ENCODE measurements at places on chromosomes 7 and 10.

- no peak for DNase-seq
Observed at GRCh38 chr7:42107484-42108240, 129.3 kb downstream of the GLI3 start.

DNA sequence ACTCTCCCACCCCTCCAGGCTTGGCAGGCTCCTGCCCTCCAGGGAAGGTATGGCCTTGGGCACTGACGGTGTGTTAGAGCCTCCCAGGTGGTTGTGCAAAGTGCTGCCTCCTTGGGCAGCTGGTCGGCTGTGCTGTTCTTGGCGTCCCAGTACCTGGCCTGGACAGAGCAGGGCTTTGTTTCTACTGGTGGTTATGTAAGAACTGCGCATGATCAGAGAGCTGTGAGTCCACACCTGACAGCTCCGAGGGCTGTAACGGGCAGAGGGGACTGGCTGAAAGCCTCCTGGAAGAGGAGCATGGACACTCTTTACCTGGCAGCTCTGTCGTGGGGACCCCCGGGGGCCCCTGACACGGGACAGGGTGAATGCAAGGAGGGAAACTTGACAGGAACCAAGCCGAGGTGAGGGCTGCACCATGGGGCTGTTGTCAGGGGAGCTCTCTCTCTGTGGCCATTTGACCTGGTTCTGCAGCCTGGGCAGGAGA, 3.1 kb upstream of the SFRP5 start:
- no peak for DNase-seq

- no peak for DNase-seq
Observed at GRCh38 chr10:96225119-96225518, 46.2 kb downstream of the BLNK start.

DNA sequence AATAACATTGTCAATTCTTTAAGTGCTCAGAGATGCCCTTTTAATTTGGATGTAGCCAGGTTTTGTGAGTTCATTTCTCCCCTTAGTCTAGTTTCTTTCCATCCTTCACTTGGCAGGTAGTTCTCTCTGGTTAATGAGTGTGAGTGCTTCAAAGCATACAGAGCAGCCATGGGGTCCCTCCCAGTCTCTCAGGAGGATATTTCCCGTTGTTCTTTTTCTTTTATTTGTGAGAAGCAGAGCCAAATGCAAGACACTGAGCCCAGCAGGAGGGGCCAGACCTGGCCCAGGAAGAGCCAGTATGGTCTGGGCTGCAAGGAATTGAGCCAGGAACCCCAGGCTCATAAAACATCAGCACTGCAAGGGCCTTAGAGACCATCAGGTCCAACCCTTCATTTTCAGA, 52.4 kb downstream of the PLCE1 start:
- no peak for DNase-seq

DNA sequence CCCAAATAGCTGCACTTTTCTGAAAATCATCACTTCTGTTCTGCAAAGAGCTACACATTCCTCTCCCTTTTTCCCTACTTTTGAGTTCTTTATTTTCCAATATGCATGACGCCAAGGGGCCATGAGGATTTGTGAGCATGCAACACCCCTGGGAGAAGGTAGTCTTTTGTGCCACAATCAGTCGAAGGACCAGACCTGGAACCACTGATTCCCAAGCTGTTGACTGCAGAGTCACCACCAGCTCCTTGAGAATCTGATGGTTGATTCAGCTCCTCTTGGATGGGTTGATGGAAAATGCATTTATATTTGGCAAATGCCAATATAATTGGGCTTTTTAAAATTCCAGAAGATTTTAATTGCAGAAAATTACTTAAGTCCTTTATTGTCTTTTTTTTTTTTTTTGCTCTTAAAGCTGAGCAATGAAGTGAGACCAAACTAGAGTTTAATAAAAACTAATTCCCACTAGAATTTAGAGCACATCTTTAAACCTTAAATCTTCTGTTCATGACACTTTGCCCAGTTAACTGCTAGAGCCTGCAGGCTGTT, 554.1 kb downstream of the TNS3 start:
- no peak for DNase-seq

DNA sequence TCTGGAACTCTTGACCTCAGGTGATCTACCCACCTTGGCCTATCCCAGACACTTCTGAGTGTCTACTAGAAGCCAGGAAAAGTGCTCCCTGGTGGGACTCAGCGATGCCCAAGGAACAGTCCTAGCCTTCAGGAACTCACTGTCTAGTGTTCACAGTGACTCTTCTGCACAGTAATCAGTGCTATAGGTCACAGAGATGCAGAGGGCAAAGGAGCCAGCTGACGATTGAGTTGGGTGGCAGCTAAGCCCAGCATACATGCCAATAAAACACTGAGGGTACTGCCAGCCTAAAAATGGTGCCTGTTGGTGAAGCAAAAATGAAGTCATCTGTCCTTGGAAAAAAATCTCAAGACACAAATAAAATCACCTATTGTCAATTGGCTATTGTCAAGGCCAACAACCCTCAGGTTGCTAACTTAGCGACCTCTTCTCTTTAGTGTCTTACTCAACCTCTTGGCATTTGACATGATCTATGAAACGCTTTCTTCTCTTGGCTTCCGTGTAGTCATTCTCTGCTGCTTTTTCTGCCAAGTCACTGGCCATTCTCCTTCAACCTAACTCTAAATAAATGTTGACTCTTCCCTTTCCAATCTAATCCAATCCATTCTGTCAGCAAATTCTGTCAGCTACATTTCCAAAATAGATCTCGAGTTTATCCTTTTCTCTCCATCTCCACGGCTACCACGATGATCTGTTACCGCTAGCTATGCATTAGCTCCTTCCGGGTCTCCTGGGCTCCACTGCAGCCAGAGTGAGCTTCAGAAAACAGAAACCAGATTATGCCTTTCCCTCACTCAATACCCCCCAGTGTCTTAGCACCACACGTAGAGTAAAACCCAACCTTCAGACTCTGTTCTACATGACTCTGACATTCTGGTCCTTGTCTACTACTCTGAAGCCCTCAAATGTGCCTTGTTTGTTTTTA, 99.2 kb downstream of the ATXN7L1 start:
- no peak for DNase-seq

- DNase-seq = no peak
Observed at GRCh38 chr10:49620286-49620810, 6.5 kb downstream of the CHAT start.

GRCh38 chr10:92763634-92764155, 73.9 kb downstream of the HHEX start:
- no peak for DNase-seq

DNA sequence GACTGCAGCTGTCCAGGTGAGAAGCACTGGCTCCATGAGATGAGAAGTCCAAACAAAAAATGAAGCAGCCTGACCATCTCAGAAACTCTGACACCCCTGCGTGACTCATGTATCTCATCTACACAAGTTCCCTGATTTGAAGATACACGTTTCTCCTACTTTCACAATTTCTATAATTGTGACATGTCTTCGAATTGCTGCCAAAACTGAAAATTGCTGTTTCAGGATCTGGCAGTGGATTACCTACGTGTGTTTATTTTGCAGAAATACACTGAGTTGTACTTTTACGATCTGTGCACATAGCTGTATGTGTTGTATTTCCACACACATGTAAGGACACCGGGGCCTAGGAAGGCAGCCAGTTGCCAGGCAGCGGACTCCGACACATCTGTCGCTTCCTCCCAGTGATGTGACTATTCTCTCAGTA, 53.2 kb downstream of the LARP4B start:
- DNase-seq = no peak

DNA sequence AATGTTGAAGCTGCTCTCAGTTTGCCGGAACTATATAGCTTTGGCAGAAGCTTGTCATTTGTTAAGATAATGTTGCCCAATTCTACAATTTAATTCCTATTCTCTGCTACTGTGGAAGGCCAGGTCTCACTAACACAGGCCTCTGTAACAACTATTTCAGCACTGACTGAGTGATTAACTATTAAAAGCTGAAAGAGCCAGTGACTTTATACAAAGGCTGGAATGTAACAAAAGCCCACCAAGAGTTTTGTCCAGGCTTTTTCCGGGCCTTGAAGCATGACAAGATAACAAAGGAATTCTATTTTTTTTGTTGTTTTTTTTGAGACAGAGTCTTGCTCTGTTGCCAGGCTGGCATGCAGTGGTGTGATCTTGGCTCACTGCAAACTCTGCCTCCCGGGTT, 795.6 kb downstream of the PHTF2 start:
- no peak for DNase-seq

DNA sequence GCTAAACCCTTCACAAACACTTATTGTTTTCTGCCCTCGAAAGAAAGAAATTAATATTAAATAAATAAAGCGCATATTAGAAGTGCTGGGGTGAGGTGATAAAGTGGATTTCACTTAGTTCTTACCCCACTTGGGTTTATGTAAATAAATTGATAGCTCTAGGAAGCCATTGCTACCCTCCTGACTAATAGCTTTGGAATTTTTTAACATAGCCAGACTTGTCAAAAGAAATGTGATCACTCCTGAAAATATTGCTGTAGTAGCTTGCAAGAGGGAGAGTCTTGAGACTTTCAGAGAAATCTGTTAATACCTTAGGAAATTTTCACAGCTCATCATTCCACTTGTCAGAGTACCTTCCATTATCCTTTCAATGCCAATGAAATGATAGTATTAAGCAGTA, 7.6 kb downstream of the ARL5B start:
- no peak for DNase-seq

- DNase-seq = no peak
Observed at GRCh38 chr7:50069613-50070012, 23.4 kb downstream of the ZPBP start.

DNA sequence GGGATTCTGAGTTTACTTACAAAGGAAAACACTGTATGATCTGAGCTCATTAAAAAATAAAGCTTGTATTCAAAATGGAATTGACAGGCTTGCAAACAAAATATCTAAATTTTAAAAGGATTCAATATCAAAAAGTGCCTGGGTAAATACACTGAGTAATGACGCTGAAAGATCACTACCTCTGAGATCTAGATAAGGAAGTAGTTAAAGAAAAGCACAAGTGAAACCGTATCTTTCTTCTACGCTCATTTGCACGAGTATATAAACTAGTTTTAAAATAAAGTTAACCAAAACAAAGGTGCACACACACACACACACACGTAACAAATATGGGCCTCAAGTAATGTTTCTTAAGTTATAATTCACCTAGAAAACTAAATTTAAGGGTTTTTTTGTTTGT, 93.4 kb downstream of the SNX13 start:
- no peak for DNase-seq

- DNase-seq = no peak
Observed at GRCh38 chr7:41305001-41305400, 397.9 kb downstream of the INHBA start.

DNA sequence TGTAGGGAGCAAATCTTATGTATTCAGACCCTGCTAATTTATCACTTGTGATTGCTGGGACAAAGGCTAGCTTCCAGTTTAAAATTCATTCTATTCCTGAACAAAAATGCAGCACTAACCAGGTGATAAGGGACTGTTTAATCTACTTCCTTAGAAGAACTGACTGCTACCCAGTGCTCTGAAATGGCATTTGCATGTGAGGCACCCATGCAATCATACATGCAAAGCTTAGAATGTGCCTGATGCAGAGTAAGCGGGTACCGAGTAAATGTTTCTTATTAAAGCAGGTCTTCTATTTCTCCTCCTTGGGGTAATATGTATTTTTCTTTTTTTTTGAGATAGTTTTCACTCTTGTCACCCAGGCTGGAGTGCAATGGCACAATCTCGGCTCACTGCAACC, 54.5 kb downstream of the NEURL1 start:
- DNase-seq = no peak

DNA sequence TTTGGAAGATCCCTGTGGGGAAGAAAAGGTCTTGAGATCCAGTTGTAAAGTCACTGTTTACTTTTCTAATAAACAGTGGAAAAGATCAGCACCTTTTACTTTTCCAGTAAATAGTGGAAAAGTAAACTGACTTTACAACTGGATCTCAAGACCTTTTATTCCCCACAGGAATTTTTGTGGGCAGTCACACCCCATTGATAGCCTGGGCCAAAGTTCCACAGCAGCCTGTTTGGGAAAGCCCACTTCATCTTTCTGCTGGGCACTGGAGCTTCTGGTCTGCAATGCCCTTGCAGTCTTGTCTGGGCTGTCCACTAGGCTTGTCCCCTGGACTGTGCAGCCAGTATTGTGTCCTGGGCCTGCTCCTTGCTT, 50.2 kb downstream of the ADCY1 start:
- DNase-seq = no peak

DNA sequence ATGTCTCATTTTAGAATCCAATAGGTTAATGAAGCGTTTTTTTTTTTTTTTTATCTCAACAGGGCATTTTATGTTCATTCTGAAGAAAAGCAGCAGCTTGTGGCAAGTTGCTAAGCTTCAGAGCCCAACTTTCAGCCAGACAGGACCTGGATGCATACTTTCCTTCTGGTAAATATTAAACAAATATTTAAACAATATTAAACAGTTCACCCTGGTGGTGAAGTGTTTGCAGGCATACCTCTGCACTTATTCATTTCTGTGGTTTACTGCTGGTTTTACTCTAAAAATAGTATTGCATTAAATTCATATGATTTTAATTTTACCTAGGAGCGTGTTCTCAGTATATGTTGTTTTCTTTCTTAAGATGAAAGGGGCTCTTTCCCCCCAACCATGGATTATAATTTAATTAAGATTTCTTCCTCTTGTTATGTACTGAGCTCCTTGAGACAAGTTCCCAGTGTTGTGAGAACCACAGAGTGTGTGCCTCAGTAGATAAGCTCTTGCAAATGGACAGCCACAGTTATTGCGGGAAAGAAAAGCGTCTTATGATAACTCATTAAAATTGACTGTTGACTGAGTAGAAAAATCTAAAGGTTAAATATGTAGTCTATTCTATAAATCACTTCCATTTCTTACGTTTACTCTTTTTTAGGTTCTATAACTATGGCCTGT, 155.8 kb downstream of the MALRD1 start:
- no peak for DNase-seq

DNA sequence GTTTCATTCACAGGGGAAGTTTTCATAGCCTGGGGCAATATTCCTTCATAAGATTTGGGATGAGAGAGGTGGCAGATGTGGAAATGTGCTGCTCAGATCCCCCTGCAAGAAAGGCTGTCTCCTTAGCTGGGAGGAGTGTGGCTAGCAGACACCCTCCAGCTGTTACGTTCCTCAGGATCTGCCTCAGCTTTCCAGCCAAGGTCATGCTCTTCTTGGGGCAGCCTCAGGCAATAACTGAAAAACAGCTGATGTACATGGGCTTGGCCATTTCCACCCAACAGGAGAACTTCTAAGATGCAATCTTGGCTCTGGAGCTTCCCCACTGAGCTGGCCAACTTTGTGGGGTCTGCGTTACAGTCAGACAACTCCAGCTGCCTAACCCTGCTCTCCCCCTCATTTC, 51.3 kb upstream of the SEPTIN7 start:
- no peak for DNase-seq
